ENCODE measurements at places on chromosomes 2 and 18. TPM values are rescaled to one million over a fixed set of nuclear protein-coding genes. Genes with fewer than 3 reads are reported as not detected.

- no peaks in the 10 kb centered on the region for H3K27me3 ChIP-seq
- peak overlapping the region; percentile 1 for H3K27ac ChIP-seq
- H3K4me1 ChIP-seq: peaks cover 36% of the 10 kb centered on the region
- no peaks in the 10 kb centered on the region for H3K36me3 ChIP-seq
Measured at GRCh38 chr18:3262234-3263131, 550 bp downstream of the MYL12B start.

- H3K4me1 ChIP-seq: peaks cover 27% of the 10 kb centered on the region
- peaks cover 23% of the 10 kb centered on the region for H3K27me3 ChIP-seq
- H3K4me3 ChIP-seq: peak overlapping the region; percentile 89
Measured at GRCh38 chr2:219277703-219278654, 1.2 kb upstream of the DNAJB2 start.

- H3K4me3 ChIP-seq: no peak overlapping the region
- H3K4me1 ChIP-seq: peaks cover 5% of the 10 kb centered on the region
- H3K36me3 ChIP-seq: no peaks in the 10 kb centered on the region
- peaks cover 26% of the 10 kb centered on the region for H3K27me3 ChIP-seq
- DNase-seq: no peak
Measured at GRCh38 chr2:199855812-199856211, 4.8 kb upstream of the FTCDNL1 start.

COL3A1 gene
- total RNA-seq: 13.2 TPM

ASXL3 gene
- total RNA-seq: 18.2 TPM

DNA sequence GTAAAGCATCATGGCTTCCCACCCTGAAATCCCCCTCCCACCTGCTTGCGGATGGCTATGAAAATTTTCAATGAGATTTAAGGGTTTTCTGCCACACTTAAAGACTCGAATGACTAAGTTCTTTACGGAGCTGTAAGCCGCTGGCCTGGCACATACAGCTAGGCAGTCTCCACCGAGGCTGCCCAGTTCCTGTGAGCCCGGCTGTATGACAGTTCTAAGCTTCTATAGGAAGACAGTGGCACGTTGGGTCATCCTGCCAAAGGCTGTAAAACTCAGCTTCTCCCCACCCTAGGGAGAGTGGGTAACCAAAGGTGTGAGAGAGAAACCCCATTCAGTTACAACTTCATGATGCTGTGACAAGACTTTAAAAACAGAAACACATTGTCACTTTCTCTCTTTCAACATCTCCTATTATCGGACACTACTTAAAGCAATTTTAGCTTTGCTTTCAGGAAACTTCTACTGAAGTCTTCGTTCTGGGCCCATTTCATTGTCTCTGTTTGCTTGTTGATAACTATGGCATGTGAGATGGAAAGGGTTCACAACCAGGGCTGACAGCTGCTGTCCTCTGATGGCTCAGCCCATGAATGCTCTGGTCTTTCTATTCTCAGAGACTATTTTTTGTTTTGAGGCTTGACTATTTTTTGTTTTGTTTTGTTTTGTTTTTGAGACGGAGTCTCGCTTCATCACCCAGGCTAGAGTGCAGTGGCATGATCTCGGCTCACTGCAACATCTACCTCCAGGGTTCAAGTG, 7.1 kb downstream of the CASP8 start:
- H3K4me3 ChIP-seq: no peak overlapping the region
- peaks cover 10% of the 10 kb centered on the region for H3K4me1 ChIP-seq
- H3K36me3 ChIP-seq: no peaks in the 10 kb centered on the region

ARHGAP25 gene
- 3.0 TPM for total RNA-seq

DTNA gene
- 13.3 TPM for total RNA-seq

DNA sequence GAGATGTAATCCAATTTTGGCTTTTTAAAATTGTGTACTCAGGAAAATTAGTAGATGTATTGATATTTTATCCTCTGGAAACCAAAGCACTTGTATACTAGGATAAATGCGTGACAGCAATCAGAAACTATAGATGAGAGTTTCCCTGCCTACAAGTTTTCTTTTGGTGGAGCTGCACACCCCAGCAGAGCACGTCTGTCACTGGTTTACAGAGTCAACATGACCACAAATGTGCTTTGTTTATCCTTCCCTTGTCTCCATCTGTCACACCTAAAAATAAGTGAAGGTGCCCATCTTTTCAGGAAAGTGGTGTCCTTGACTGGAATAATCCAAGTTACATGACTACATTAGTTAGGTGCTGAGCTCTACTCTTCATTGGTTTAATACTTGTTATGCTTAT, 210.4 kb upstream of the DSEL start:
- H3K36me3 ChIP-seq: no peaks in the 10 kb centered on the region
- no peak overlapping the region for H3K27ac ChIP-seq
- no peaks in the 10 kb centered on the region for H3K27me3 ChIP-seq
- H3K4me3 ChIP-seq: no peak overlapping the region

GRCh38 chr2:223613017-223613950, 11.1 kb upstream of the SCG2 start:
- H3K27me3 ChIP-seq: no peaks in the 10 kb centered on the region
- peak overlapping the region; percentile 35 for H3K27ac ChIP-seq
- peak; percentile 36 for DNase-seq
- H3K36me3 ChIP-seq: peaks cover 5% of the 10 kb centered on the region

GRCh38 chr2:240258685-240259084, 118.2 kb upstream of the OTOS start:
- H3K4me3 ChIP-seq: no peak overlapping the region
- H3K36me3 ChIP-seq: peaks cover 12% of the 10 kb centered on the region
- DNase-seq: no peak
- H3K27me3 ChIP-seq: no peaks in the 10 kb centered on the region
- no peak overlapping the region for H3K27ac ChIP-seq

DNA sequence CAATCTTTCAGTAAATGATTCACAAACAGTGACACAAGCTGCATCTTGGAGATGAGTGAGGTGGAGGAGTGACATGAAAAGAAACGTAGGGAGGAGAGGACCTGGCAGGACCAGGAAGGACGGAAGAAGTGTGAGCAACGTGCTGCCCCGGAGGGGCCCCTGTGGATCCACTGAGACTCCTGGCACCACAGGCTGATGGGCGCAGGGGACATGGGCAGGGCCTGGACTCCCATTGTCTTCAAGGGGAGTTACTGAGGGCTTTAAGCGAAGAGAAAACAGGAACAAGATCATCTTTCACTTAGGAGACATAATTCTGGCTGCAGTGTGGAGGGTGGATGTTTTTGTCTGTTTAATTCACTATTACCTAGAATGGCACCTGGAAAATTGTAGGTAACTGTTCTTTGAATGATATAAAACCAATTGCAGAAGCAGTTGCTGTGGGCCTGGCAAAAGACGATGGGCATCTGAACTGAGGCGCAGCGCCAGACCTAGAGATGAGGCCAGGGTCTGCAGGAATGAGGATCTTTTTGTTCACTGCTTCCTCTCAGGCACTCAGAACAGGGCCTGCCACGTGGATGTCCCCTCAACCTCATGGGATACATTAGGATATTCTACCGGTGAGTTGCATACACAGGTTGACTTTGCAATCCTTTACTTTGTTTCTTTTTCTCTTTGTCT, 156.4 kb downstream of the TMEM18 start:
- peaks cover 4% of the 10 kb centered on the region for H3K4me1 ChIP-seq
- no peaks in the 10 kb centered on the region for H3K36me3 ChIP-seq
- no peaks in the 10 kb centered on the region for H3K27me3 ChIP-seq
- no peak overlapping the region for H3K27ac ChIP-seq
- H3K4me3 ChIP-seq: no peak overlapping the region

DNA sequence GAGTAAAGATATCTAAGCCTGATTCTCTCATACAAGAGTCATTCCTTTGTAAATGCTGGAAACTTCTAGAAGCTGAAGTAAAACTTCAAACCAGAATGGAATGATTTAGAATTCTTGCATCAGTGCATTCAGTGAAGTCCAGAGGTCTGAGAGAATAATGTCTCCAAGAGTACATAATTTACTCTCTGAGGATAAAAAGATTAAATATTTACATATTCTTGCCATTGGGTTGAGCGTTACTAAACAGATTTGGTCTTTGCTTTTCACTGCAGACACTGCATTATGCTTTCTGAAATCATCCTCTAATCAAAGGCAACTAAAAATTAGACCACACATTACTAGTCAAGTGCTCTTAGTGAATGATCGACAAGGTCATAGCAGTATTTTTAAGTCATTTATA, 26.5 kb upstream of the KANSL1L start:
- no peaks in the 10 kb centered on the region for H3K4me1 ChIP-seq
- H3K36me3 ChIP-seq: no peaks in the 10 kb centered on the region
- H3K27ac ChIP-seq: no peak overlapping the region
- DNase-seq: no peak

CTAGE1 gene
- total RNA-seq: not detected

EN1 gene
- 12.6 TPM for total RNA-seq

GRCh38 chr2:28102455-28102874, 211.9 kb downstream of the BABAM2 start:
- no peak for DNase-seq
- H3K36me3 ChIP-seq: no peaks in the 10 kb centered on the region
- no peak overlapping the region for H3K27ac ChIP-seq

DNA sequence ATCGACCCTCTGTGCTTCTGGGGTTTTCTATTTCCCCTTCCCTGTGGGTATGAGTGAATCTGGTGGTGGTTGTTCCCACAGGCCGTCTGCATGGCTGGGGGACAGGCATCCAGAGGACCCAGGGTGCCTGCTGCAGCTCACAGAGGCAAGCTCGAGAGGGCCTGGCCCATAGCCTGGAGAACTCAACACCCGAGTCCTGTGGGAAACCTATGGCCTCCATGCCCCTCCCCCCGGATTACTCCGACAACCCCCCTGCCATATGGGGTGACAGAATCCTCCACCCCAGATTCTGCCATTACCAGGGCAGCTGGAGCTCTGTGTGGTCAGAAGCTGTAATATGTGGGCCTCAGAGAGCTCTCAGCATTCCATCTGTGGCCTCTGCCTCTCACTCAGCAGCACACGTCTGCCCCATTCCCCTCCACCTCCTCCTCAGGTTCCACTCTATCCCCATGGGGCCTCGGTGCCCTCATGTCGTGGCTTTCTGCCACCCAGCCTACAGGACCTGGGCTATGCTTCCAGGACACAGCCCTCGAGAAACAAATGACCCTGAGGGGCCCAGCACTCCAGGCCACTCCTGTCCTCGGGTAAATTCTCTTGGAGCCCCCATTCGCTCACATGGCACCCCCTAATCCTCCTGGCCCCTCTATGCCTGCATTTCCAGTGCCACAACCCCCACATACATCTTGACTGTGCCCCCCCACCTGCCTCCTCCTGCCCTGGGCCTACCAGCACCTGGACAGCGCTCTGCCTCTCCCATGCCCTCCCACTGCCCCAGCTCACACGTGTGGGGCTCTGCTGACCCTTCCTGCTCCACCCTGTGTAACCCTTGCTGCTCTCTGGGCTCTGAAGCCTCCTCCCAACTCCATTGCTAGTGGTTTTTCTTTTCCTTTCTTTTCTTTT, 3.6 kb downstream of the MZT2A start:
- peaks cover 16% of the 10 kb centered on the region for H3K4me1 ChIP-seq
- DNase-seq: no peak
- H3K27me3 ChIP-seq: no peaks in the 10 kb centered on the region
- no peaks in the 10 kb centered on the region for H3K36me3 ChIP-seq
- H3K27ac ChIP-seq: no peak overlapping the region

UGT1A4 gene
- total RNA-seq: not detected

- DNase-seq: peak; percentile 23
- H3K27ac ChIP-seq: no peak overlapping the region
- peaks cover 18% of the 10 kb centered on the region for H3K4me1 ChIP-seq
- no peaks in the 10 kb centered on the region for H3K36me3 ChIP-seq
Measured at GRCh38 chr2:41782306-41783158, 265.3 kb upstream of the PKDCC start.

ZNF2 gene
- 6.3 TPM for total RNA-seq

- H3K27me3 ChIP-seq: no peaks in the 10 kb centered on the region
- H3K4me3 ChIP-seq: peak overlapping the region; percentile 25
- H3K27ac ChIP-seq: peak overlapping the region; percentile 16
- peaks cover 66% of the 10 kb centered on the region for H3K4me1 ChIP-seq
- peak; percentile 31 for DNase-seq
Measured at GRCh38 chr2:26922405-26923188, 47.8 kb upstream of the MAPRE3 start.

DNA sequence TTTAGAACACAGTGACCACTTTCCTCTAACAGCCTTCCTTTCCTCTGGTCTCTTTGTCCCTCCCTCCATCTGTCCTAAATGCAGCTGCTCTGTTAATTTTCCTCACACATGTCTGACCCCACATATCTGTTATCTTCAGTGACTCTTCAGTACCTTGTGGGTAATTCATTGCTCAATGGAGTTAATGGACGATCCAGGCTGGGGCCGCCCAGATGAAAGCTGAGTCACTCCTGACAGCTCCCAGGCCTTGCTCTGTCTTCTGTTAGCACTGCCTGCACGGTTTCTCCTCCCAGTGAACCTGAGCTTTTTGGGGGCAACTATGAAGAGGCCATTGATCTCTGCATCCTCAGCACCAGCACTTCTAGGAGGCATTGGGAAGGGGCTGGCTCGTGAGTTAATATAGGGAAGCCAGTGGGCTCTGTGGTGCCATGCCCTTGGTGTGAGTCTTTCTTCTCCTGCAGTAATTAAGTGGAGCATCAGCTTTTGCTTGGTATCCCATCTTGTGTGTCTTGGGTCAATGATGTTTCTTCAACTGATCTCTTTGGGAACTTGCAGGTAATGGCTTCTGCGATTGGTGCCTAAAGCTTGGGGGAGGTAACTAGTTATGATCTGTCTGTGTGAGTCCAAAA, 67.3 kb downstream of the SNORC start:
- H3K27me3 ChIP-seq: peaks cover 48% of the 10 kb centered on the region
- H3K27ac ChIP-seq: no peak overlapping the region
- no peak for DNase-seq
- no peak overlapping the region for H3K4me3 ChIP-seq
- no peaks in the 10 kb centered on the region for H3K4me1 ChIP-seq
- H3K36me3 ChIP-seq: peaks cover 3% of the 10 kb centered on the region

DNA sequence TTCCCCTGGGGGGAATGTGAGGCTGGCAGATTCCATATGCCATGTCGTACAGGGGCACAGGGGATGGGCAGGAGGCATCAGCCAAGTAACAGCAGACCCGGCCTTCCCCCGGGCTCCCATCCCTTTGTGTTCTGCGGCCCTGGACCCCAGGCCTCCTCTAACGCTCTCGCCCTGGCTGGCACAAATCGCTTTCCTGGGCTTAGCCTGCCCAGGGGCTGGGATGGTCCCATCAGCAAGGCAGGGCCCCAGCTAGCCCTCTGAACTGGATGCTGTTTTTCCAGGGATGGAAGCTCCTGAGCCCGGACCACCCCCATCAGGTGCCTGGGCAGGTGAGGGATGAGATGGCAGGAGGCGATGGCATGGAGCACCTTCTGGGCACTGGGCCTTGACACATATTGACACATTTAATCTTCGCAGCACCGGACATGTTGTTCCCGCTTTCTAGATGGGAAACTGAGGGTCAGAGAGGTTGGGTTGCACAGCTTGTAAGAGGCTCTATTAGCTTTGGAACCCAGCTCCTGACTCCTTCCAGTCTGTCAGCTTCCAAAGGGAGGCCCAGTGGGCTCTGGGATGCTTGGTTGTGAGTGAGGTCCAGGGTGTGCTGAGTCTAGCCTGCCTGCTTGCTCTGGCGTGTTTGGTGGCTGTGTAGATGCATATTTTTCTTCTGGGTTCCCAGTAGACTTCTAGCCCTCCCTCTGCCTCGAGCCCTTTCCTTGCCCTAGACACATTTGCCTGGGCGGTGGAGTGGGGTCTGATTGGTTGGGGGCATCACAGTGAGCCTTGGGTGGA, 40.3 kb downstream of the GLI2 start:
- H3K4me1 ChIP-seq: peaks cover 35% of the 10 kb centered on the region
- no peaks in the 10 kb centered on the region for H3K36me3 ChIP-seq
- no peak overlapping the region for H3K4me3 ChIP-seq
- no peak overlapping the region for H3K27ac ChIP-seq
- no peak for DNase-seq

Data from neural crest cell (in vitro differentiated cells).